EH (cell line): ENCODE measurements at places on chromosomes 3 and 15.

GRCh38 chr15:40372981-40373380 is 9.5 kb upstream of the KNSTRN start:
- peak; percentile 57 for DNase-seq

- DNase-seq = peak; percentile 13
These were observed 48.7 kb downstream of the ARRDC4 start for GRCh38 chr15:98009169-98009568.

- no peak for DNase-seq
These were observed 125.9 kb downstream of the TPRA1 start for GRCh38 chr3:127464642-127465041.

- DNase-seq = no peak
These were observed 73.3 kb upstream of the LRIG1 start for GRCh38 chr3:66574091-66574490.

- DNase-seq = no peak
These were observed 823.0 kb downstream of the CADM2 start for GRCh38 chr3:85781806-85782205.

GRCh38 chr15:92098869-92099268 is 245.4 kb downstream of the SLCO3A1 start:
- no peak for DNase-seq

GRCh38 chr3:5330152-5330810 is 142.8 kb downstream of the EDEM1 start:
- DNase-seq = peak; percentile 49

DNA sequence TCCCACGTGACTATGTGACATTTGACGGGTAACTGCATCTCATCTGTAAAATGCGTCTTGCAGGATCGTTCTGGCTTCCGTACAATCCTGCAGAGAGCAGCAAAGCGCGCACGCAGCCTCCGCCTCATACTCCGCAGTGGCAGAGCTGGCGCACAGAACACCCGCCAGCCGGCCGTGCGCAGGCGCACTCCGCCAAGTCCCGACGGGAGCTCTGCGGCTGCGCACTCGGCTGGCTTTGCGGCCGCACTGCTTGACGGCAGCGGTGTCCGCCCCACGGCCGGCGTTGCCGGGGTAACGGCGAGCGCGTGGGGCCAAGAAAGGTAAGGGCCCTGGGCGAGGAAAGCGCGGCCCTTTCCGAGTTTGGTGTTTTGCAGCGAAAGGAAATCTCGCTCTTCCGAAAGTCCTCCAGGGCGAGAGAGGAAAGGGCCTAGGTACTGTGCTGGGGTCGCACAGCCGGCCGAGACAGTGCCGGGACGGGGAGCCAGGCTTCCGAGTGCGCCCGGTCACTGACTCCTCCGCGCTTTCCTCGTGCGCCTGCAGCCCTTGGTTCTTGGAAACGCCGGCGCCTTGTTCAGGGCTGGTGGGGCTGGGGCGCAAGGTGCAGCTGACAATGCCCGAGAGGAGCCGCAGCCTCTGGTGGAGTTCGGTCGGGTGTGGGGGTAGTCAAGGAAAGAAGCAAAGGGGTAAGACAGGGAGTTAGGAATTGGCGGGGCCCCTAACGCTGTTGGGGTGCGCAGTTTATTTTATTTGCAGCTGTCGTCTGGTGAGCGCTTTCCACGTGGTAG is at the start of gene TSEN2:
Gene TSEN2, plus strand, starts transcription at position 283 of the 785 bp plus-strand sequence. CDS start 5,321 bp downstream, outside the sequence.
- DNase-seq = peak; percentile 93

DNA sequence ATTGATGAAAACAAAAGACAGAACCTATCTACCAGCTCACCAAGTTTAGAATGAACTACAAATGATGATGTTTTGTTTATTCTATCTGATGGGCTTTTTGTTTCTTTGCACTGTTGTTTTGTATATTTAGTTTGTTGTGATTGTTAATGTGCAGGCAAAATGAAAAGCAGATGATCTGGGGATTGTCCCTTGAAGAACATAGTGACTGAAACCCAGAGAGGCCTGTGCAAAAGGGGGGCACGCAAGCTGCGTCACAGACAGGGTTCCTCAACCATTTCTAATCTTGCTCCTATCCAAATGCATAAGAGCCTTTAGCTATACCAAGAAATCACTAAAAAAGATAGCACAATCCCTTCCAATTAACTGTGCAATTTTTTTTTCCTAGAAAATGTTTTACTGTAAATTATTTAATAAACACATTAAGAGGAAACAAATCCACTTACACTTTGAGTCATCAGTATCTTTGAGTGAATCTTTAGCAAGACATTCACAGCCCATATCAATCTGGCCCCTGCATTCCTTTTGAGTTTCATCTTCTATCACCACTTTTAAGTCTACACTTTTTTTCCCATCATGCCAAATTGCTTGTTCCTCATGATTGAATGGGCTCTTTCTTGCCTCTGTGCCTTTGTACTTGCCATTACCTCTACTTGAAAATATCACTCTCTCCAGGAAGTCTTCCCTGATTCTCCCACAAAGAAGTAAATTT is 220.3 kb downstream of the ATP8B4 start:
- DNase-seq = peak; percentile 34

DNA sequence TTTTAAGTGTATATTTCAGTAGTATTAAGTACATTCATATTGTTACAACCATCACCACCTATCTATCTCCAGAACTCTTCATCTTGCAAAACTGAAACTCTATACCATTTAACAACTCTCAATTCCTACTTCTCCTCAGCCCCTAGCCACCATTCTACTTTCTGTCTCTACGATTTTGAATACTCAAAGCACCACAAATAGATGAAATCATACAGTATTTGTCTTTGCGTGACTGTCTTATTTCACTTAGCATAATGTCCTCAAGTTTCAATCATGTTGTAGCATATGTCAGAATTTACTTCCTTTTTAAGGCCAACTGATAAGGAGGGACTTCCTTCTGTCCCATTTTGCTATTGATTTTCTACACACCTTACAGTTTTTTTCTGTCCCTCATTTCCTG is 593.3 kb downstream of the FHIT start:
- DNase-seq = no peak

DNA sequence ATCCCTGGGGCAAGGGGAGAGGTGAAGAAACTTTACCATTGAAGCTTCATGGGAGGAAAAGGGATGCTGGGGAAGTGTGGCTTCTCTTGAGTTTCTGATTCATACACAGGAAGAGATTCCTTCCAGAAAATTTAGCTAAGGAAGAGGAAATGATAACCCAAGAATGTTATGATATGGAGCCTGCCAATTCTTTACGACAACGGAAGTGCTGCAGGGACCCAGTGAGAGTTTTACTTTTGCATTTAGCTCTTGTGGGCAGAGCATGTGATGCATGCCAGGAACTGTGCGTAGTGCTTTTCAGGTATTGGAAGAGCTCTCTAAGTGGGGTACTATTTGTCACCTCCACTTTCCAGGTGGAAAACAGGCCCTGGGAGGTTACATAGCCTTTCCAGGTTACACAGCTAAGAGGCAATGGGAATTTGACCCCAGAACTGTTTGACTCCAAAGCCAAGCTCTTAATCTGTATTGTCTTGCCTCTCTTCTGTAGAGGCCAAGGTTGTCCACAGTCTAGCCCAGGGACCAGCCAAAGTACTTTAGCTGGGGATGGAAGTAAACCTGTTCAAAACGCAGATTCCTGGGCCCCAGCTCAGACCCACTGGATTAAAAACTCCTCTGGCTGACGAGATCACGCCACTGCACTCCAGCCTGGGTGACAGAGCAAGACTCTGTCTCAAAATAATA is 23.0 kb downstream of the CMTM7 start:
- peak; percentile 83 for DNase-seq

DNA sequence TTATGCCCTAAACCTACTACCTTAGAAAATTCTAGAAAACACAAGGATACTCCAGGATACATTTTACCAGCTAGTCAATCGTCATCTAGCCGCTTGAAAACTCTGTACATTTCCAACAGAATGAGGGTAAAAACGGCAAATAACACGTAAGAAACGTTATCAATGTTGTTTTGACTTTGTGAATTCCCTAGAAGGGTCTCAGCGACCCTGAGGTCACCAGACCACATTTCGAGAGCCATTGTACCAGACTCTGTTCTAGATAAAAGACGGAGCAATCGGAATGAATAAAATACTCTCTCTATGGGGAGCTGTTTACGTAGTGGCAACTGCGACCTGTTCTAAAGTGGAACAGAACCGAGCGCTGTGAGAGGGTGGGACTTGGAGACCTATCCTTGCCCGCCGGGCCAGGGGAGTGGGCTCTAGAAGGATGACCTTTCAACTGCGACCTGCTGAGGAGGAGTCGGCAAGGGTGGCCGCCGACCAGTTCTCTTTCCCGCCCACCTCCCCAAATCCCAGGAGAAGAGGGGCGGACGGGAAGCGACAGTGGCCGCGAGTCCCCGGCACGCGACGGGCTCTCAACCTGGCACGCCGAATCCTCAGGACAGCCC is 778 bp upstream of the AP4E1 start:
- DNase-seq = peak; percentile 49

GRCh38 chr3:116199063-116199462 is 246.2 kb downstream of the LSAMP start:
- DNase-seq = no peak

DNA sequence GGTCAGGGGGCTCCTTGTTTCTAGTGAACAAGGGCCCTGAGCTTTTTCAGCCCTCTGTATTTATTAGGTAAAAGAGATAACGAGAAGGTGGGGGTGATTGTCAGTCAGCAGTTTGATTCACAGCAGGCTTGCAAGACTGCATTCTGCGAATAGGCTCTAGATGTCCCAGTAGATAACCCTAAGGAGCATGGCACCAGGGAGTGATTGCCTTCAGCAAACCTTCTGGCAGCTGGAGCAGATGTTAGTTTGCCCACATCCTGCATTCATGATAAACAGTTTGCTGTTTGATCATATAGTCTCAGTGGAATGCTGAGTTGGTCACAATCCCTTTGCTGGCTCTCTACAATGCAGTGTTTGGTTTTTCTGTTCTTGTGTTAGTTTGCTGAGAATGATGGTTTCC is 161.3 kb upstream of the GADL1 start:
- DNase-seq = no peak

- no peak for DNase-seq
These were observed 229.7 kb downstream of the ADAMTS17 start for GRCh38 chr15:100112061-100112420.

DNA sequence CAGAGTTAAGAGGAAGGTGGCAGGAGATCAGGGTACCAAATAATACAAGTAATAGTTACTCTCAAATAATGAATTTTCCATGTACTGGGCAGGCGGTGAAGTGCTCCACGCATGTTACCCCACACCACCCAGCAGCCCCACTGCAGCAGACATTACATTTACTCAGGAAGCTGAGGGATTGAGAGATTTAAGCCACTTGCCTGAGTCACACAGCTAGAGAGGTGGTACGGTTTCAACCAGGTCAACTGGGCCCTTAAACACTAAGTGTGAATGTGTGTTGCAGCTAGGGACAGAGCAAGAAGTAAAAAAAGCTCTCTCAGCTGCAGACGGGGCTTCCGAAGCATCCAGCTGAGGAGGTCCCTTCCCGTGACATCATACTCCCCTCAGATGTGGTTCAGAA is 91.3 kb downstream of the PRICKLE2 start:
- no peak for DNase-seq

GRCh38 chr3:50296721-50297383 is 2.4 kb downstream of the HYAL3 start:
- no peak for DNase-seq

DNA sequence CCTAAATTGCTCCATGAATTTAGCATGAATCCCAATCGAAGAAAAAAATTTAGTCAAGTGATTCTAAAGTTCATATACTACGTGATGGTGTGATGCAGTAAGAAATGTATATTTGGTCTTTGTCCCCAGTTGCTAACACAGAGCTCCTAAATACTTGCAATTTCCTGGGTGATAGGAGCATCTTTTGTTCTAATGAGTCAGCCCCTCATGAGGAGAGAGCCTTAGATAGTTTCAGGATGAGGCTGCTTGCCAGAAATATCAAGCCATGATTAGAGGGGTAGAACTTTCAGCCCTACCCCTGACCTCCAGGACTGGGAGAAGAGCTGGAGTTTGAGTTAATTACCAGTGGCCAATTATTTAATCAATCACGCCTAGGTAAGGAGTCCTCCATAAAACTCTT is 170.2 kb downstream of the PDE8A start:
- DNase-seq = peak; percentile 19

DNA sequence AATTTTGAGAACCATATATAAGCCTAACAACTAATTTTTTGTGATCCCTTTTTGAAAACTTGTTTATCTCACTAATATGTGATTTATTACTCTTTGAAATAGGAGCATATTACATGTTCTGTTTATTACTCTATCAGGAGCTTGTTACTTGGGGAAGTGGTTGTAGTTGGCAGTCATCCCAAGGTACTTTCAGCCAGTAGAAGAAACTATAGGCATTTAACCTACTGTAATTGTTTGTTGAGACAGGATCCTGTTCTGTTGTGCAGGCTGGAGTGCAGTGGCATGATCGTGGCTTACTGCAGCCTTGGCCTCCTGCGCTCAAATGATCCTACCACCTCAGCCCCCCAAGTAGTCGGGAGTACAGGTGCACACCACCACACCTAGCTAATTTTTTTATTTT is 195.6 kb downstream of the TCF12 start:
- DNase-seq = peak; percentile 44

GRCh38 chr3:47385007-47385406 is 4.2 kb downstream of the PTPN23 start:
- no peak for DNase-seq

GRCh38 chr15:74870436-74871215 is 2.5 kb downstream of the SCAMP2 start:
- peak; percentile 60 for DNase-seq

GRCh38 chr15:68370768-68371151 is 61.2 kb downstream of the ITGA11 start:
- DNase-seq = no peak

- DNase-seq = peak; percentile 71
These were observed 41.5 kb downstream of the ADGRG7 start for GRCh38 chr3:100650651-100651619.

DNA sequence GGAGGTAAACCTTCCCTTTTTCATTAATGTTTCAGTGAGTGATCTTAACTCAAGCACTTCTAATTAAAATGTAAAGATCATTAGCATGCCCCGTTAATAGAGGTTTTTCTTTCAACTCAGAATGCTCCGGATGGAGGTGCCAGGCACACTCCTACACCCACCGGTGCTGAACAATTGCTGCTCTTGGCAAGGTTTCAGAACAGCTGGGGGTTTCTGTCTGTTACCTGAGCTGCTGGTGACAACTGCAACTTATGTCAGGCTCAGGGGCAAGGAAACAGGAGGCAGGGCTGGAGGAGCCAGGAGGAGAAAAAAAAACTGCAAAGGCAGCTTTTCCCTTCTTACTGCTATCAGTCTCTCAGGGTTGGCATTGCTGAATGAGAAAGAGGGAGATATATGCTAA is 250.1 kb downstream of the DIPK2A start:
- DNase-seq = no peak

GRCh38 chr3:187742351-187743171 is 2.7 kb downstream of the BCL6 start:
- peak; percentile 62 for DNase-seq

- DNase-seq = peak; percentile 31
These were observed at the start of gene MUC13 for GRCh38 chr3:124934577-124934976. Gene MUC13 (minus strand): TSS chr3:124934751. CDS start chr3:124934712, 39 bp downstream.

GRCh38 chr15:74422652-74423430 is 10.9 kb downstream of the SEMA7A start:
- DNase-seq = peak; percentile 93

- no peak for DNase-seq
These were observed 620 bp upstream of the ANP32A start for GRCh38 chr15:68821190-68821840.

- DNase-seq = peak; percentile 42
These were observed 104.3 kb upstream of the RNU6-1 start for GRCh38 chr15:67944010-67944641.
